Hindlimb muscle (tissue), 1 donor: ENCODE measurements at places on chromosomes 6 and 20. TPM values are rescaled to one million over a fixed set of nuclear protein-coding genes. Genes with fewer than 3 reads are reported as not detected.

DNA sequence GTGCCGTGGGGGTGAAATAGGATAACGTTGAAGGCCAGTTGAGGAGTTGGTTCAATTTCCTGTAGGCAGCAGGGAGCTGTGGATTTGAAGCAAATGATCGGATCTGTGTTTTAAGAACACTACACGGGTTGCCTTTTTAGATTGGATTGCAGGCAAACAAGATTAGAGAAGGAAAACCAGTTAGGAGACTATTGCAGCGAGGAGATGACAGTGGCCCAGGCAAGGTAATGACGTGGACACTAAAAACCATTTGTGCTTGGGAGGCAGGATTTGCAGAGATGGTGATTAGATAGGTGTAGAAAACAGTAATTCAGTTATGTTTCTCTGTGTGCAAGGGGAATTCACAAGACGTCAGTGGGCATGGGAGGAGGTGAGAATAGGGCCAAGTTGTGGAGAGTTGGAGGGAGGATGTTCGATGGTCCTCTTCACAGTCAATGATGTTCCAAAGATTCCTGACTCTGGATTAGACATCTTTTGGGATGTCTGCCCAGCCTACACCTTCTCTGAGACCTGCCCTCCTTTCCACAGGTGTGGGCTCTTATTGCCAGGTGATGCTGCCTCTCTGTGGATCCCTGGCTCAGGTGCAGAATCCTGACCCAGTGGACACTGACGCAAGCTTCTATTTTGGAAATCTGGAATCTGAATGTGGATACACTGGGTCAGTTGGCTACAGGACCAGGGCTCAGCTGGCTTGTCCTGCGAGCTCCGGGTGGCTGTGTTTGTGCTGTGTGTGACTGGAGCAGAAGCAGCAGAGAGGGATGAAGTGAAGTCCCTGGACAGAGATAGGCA is 54.2 kb downstream of the TFAP2C start:
- no peak for DNase-seq

GRCh38 chr6:138863321-138863720 is 67.4 kb downstream of the ECT2L start:
- no peak for DNase-seq

DNA sequence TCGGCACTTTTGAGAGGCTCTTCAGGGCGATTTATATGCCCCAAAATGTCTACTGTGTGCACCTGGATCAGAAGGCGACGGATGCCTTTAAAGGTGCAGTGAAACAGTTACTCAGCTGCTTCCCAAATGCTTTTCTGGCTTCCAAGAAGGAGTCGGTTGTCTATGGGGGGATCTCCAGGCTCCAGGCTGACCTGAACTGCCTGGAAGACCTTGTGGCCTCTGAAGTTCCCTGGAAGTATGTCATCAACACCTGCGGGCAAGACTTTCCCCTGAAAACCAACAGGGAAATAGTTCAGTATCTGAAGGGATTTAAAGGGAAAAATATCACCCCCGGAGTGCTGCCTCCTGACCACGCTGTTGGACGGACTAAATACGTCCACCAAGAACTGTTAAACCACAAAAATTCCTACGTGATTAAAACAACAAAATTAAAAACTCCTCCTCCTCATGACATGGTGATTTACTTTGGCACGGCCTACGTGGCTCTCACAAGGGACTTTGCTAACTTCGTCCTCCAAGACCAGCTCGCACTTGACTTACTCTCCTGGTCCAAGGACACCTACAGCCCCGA is 8.2 kb downstream of the GCNT2 start:
- no peak for DNase-seq

DNA sequence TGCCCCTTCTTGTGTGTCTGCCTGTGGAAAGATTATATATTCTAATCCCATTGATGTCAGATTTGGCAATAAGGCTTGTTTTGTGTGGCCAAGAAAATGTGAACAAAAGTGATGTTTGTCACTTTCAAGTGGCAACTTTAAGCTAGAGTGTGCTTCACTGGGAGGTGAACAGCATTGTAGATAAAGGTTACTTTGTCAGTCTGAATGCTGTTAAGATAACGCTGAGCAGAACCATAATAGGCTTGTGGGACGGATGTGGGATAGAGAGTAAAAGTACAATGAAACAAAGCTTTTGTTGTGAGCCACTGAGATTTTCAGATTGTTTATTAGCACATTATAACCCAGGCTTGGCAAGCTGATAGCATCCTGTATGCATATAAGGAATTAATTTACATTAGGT is 303.8 kb upstream of the MAN1A1 start:
- DNase-seq, result no peak

DNA sequence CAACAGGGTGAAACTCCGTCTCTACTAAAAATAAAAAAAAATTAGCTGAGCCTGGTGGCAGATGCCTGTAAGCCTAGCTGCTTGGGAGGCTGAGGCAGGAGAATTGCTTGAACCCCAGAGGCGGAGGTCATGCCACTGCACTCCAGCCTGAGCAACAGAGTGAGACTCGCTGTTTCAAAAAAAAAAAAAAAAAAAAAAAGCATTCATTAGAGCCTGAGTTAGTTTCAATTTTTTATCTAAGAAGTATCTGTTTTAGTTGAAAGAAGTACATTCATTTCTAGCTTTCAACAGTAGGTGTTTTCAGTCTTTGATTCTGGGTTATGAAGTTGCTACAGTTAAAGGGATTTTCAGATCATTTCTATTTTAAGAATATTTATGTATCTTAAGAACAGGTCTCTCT is 42.2 kb downstream of the ZNF292 start:
- no peak for DNase-seq

DNA sequence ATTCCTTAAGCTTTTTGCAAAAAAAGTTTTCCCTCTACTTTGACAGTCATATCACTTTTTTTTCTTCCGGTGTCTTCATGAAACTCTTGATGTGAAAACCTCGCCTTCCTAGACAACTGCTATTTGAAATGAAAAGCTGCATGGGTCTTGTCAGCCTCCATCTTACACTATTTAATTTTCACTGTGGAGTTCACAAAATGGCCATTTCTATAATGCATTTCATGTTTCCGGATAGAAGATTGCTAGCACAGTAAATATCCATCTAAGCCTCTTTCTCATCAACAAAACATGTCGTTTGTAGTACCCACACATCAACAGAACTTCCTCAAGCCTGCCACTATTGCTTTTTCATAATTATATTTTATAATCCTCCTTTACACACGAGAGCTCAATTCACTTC is 204.9 kb upstream of the ID4 start:
- no peak for DNase-seq

- no peak for DNase-seq
These were observed 5.2 kb downstream of the EBF4 start for GRCh38 chr20:2697768-2698167.

LIME1 gene
- polyA plus RNA-seq, result 6.2 TPM
